Left lobe of liver (tissue), 2 donors: ENCODE measurements at places on chromosomes 12 and 14.

GRCh38 chr12:10968765-10969456, 17.8 kb downstream of the TAS2R50 start:
- peak; percentile 71 for DNase-seq

DNA sequence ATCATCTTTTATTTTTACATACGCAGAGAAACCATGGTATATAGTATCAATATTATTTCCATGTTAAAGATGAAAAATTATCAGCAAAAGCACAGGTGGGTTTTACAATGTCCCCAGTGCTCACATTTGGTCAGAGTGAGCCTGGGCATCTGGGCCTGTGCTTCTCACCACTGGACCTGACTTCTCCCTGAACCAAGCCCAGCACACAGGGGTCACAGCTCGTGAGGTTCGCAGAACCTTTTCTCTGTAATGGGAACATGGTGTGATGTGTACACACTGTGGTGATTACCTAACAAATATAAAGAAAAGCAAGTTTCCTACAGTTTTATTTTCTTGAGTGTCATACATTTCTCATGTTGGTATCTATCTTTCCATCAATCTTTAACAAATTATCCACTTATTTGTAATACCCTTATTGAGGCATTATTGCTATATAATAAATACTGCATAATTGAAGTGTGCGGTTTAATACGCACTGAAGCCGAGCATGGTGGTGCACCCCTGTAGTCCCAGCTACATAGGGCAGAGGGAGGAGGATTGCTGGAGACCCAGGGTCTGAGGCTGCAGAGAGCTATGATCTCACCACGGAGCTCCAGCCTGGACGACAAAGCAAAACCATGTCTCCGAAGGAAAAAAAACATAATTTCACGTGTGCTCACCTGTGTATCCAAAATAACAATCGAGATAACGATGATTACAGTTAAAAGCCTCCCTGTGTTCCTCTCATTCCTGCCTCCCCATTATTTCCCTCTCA, 743.2 kb downstream of the TMEM121 start:
- no peak for DNase-seq

DNA sequence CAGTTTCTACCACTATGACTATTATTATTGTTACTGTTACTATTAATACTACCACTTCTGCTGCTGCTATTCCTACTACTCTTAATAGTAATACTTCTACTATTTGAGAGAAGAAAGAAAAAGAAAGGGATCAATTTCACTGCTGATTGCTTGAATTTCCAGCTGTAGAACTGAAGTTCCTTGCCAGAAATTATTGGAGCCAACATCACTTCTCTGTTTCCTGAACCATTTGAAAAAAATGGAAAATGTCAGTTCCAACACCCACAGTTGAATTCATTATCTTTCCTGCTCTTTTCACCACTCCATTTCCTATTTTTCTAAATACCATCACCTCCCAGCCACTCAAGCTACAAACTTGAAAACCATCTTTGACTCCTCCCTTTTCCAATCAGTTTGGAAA, 54.1 kb upstream of the PIK3C2G start:
- no peak for DNase-seq

DNA sequence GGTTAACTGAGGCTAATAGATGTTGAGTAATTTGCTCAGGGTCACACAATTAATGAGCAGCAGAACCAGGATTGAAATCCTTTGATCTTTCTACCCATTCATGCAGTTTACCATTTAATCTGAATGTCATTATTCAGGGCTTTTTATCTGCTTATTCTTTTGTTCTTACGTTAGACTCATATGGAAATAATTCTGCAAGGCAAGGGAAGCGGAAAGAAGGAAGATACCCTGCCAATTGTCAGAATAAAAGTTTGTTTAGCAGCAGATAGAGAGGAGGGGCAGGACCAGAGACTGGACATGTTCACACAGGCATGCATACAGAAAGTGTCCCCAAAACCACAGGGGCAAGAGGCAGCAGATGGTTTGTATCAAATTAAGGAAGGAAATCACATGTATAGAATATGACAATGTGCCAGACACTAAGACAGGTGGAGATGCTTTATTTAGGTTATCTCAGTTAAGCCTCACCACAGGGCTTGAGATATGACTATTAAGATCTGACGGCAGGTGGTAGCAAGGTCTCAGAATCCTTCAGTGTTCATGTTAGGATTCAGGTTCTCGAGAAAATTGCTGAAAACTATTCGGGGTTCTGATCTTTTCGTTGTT, 29.8 kb downstream of the BRMS1L start:
- DNase-seq: no peak

DNA sequence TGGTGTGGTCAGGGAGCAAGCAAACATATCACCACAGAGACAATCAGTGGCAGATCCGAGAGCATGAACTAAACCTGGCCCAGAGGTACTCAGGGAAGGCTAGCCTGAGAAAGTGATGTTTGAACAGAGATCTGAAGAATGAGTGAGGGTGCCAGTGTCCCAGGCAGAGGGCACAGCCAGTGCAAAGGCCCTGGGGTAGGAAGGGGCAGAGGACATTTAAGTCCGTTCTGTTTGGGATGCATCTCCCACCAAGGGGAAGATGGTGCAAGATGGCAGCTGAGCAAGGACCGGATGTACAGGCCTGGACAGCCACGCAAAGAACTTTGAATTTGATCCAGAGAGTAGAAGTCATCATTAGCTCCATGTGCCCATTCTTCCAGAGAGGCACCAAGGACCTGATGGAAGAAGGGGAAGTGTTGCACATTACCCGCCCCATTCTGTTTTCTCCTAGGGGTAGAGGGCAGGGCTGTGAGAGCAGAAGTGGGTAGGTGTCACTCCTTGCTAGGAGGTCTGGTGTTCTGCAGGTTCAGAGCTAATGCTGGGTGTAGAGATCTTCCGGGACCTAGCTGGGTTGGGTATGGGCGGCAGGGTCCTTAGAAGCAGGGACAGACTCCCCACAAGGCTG, 3.9 kb downstream of the DTX1 start:
- no peak for DNase-seq

DNA sequence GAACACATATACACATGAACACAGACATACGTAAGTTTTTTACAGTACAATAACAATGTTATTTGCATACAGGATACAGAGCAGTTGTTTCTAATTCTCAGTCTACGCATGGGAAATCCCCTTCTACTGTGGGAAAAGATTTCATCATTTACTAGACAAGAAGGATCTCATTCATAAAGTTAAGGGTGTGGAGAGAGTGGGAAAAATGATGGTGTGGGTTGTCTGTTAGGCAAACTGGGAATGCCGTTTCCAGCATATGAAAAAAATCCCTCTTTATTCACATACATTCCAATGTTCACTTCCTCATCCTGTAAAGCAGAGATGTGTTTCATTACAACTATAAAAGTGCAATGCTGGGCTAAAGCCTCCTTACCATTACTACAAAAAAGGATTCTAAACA, 120.9 kb downstream of the SINHCAF start:
- DNase-seq: no peak

- no peak for DNase-seq
Observed at GRCh38 chr12:90909069-90909770, 45.8 kb downstream of the CCER1 start.

GRCh38 chr14:52146504-52146903, 77.6 kb upstream of the NID2 start:
- no peak for DNase-seq

DNA sequence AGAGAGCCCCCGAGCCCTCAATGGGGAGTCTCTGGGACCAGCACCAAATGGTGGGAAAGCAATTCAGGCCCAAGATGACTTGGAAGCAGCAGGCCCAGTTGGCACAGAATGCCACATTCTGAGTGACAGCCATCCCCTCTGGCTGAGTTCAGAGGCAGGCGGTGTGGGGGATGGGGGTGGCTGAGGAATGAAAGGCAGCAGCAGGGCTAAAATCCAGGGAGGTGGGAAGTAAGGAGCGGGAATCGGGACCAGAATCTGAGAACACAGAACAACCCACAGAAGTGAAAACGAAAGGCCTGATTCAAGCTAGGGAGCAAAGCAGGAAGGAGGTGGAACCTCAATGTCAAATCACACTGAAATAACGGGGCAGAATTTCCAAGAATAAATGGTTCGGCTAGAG, 171.2 kb downstream of the CALM1 start:
- DNase-seq: no peak

- DNase-seq: no peak
Observed at GRCh38 chr14:52995998-52996397, 45.1 kb upstream of the FERMT2 start.

DNA sequence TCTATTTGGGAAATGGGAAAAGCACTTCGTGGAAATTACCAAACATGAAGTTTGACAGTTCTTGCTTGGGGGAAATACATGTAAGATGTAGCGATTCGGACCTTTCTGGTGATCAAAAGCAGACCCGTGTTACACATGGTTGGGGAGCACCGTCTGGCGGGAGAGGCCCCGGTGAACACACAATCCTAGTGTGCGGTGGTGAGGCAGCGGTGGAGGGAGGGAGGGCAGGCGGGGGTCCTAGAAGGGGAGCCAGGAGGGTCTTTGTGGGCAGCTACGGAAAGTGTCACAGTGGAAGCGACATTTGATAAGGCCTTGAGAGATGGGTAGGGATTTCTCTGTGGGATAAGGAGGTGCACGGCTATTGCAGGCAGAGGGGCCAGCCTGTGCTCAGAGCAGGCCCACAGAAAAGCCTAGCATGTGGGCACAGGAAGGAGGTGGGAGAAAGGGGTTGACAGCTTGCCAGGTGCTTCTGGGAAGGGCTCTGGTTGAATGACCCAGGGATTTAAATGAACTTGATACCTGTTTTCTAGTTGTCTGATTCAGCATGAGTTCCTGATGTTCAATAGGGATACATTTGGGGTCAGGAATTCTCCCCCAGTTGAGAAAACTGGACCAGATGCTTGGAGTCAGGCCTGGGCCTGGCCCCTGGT, 7.2 kb downstream of the MVK start:
- no peak for DNase-seq

- DNase-seq: no peak
Observed at GRCh38 chr14:44620121-44621019, 113.3 kb upstream of the FSCB start.

DNA sequence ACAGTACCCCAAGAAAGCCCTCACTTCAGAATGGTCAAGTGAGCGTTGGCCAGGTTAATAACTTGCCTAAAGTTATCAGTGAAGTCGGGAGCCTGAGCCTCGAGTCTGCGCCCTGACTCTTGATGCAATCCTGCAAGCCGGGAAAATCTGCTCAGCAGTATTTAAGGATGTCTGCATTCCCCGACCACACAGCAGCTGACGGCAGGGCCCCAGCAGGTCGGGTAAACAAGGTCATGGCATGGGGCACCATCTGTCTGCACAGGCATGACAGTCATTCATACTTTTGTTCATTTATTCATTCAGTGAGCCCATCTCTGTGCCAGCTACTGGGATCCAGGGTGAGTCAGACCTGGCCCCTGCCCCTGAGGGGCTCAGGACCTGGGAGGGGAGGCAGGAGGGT, 11.1 kb downstream of the ABCB9 start:
- DNase-seq: no peak

GRCh38 chr14:76051717-76052465, 66.3 kb downstream of the IFT43 start:
- DNase-seq: no peak

- DNase-seq: no peak
Observed at GRCh38 chr14:100341301-100342031, 18.3 kb downstream of the SLC25A47 start.

DNA sequence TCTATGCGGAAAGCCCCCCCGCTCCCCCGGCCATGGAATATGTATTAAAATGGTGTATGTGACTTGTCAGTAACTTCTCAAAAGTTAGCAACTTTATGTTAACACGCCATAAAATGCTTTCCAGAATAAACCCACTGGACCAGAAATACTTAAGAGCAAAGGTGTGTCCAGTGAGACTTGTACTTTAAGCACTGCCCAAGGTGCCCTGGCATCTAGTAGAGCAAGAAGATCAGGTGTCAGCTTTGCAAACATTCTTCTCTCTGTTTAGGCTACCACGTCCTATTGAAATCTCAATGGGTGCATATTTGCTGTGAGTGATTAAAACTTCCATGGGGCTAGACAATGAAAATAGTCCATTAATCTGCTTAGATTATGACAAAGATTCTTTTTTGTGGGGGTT, 201.2 kb downstream of the ESR2 start:
- DNase-seq: no peak

DNA sequence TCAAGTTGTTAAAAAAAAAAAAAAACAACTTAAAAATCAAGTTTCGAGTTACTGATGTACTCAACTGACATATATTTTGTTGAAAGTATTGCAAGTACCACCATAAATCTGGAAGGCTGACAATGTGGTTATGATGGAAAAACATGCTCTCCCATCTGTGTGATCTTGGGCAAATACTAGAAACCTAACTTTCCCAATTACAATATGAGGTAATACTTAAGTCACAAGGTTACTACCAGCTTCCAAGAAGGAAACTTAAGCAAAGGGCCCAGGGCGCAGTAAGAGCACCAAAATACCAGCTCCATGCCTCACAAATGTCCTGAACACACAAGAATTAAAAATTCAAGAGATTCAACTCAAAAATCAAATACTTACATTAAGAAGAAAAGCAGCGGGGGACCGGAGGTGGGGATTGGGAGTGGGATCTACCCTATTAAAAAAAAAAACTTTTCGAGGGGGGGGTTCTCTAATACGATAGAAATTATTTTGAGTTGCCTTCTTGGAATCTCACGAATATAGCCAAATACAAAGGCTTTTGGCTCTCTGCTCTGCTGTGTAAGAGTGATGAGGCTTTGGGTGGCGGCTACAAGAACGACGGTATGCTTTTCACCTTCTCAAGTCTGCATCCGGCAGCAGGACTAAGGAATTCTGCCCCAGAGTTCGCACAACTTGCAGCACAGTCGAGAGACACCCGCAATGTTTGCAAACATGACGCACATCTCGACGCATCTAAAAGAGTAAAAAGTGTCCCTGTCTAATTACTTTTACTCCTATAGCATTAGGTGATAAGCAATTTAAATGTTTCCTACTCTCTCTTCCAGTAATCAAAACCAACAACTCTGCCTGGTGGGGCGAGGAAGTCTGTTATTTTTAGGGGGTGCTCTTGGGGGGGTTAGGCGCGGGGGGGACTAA, 1.1 kb downstream of the SAV1 start:
- DNase-seq: no peak

GRCh38 chr12:7150356-7150755, 20.2 kb downstream of the CLSTN3 start:
- DNase-seq: no peak

GRCh38 chr12:104494137-104494792, 37.5 kb downstream of the CHST11 start:
- DNase-seq: no peak

DNA sequence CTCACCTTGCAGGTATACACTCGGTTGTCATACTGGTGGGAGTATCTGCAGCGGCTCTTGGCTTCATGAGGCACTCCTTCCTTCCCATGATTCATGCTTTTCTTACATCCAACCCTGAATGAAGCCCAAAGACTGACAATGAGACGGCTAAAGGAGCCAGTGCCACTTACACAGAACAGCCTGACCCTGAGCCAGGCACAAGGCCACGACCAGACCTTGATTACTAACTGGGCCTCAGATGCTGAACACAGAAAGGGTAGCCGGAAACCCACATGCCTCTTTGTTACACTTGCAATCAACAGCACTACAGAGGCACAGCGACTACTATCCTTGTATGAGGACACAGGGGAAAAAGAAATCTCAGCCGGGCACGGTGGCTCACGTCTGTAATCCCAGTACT, 48.0 kb downstream of the ZFYVE1 start:
- DNase-seq: no peak

- DNase-seq: no peak
Observed at GRCh38 chr14:88411039-88411438, 25.6 kb downstream of the SPATA7 start.
